ENCODE measurements at places on chromosomes 4 and X.

GRCh38 chr4:77187322-77187721, 30.3 kb downstream of the CCNG2 start:
- no peak for DNase-seq

GRCh38 chrX:16855363-16856075, 14.6 kb downstream of the RBBP7 start:
- no peak for DNase-seq

DNA sequence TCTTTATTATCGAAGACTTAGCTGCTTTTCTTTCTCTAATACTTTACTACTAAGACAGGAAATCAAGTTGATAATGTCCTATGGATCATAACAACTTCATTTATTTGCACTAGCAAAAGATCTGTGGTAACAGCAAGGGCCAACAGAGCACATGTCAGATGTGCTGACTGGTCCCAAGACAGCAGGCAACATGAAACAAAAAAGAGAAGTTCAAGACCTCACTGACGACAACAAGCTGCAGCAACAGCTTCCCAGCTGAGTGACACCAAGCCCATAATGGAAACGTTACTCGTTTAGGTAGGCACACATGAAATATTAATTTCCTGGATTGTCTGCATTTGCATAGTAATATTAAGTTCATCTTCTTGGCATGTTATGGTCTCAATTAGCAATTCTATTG, 126.9 kb downstream of the UNC5C start:
- DNase-seq = no peak

- DNase-seq = no peak
Measured at GRCh38 chr4:88143504-88143903, 14.9 kb downstream of the ABCG2 start.

DNA sequence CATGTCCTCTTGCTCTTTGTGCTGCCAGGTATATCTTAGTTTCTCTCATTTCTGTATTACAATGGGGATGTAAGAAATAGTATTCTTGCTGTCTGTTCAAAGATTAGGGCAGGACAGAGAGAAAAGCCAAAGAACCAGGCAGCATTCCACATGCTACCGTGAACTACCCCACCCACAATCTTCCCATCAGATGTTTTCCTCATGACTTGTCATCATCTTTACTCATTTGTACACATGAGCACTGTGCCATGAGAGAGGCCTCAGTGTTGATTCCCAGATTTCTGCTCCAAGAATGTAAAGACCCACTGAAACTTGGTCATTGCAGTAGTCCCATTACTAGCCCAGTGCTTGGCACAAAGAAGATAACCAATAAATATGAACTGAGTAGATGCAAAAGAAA, 354.6 kb upstream of the RASGEF1B start:
- DNase-seq = no peak

DNA sequence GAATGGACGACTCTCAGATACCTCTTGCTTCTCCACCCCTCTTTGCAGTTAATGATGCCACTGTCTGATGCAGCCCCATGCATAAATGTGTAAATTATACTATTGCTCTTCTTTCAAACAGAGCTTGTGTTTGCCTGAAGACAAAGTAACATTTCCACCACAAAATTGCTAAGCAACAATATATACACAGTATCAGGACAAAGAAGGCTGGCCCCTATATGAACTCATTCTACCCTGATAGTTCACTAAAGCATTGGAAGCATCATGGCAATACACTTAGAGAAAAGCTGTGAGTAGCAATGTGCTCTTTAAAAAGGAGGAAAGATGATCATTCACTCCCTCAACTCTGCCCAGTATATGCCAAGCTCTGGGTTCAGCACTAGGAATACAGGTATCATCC, 427.0 kb upstream of the CPEB2 start:
- DNase-seq = no peak

- no peak for DNase-seq
Measured at GRCh38 chr4:7806338-7807090, 133.1 kb downstream of the AFAP1 start.

DNA sequence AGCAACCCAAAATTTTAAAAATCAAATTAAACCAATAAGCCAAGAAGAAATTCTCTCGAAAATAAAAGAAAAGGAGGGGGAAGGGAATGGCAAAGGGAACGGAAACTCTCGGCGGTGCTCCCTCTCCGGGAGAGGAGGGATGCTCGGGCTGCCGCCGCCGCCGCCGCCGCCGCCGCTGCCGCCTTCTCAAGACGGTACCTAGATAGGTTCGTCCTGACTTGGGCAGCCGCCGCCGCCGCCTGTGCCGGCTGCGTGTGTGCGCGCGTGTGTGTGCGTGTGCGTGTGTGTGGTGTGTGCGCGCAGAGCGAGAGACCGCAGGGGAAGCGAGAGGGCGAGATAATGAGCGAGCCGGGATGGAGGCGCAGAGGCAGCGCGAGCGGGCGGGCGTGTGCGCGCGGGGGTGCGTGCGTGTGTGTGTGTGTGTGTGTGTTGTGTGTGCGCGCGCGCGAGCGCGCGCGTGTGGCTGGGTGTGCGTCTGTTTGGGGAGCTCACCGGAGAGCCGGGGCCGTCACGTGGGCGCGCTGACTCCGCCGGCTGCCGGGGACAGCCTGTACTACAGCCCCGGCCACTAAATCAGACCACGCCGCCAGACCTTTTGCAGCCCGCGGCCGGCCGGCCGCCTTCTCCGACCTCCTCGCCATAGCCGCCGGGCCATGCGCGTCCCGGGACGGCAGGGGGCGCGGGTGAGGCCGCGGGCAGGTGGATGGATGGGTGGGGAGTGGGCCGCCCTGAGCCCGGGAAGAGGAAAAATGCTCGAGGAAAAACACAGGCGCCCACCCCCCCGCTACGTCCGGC, 111.6 kb downstream of the DHX15 start:
- DNase-seq = no peak

DNA sequence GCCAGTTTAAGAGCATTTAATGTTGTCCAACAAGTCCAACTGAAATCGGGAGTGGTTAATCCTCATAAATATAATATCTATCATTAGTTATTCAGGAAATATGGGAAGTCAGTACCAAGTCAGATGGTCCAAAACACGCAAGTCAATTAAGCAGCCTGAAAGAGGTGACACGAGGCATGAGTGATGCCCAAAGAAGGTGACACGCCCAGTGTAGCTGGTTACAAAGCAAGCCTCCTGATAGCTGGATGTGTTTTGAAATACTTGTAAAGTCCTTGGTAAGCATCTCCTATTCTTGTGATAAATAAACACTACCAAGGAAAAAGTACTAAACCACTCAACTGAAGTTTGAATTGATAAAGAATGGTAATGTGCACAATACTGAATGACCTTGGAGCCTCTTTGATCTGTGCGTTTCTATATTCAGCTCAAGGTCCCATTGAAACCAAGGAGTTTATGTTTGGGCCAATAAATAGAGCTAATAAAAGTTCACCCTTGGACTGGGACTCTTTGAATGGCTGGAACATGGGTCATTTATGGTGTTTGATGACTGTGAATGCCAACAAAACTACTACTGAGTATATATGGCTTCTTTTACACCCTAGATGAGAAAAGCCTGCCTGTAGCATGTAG, 93.2 kb upstream of the KLF3 start:
- no peak for DNase-seq

DNA sequence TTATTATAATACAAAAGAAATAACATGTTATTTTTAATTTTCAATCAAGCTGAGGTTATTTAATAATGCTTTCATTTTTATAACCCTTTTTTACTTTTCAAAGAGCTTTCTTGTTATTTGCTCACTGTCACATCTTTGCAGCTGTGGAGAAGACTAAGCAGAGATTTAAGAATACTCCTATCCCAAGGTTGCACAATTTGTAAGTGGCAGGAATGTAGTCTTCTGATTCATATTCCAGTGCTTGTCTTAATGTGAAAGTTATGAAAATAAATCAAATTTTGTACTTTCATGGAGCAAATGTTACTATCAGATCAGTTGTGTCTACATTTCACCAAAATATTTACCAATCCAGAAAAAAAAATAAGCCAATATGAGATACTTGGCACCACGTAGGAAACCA, 86.6 kb downstream of the DDIT4L start:
- DNase-seq = no peak

GRCh38 chr4:178665916-178666315, 1223.7 kb upstream of the AGA start:
- DNase-seq = no peak

DNA sequence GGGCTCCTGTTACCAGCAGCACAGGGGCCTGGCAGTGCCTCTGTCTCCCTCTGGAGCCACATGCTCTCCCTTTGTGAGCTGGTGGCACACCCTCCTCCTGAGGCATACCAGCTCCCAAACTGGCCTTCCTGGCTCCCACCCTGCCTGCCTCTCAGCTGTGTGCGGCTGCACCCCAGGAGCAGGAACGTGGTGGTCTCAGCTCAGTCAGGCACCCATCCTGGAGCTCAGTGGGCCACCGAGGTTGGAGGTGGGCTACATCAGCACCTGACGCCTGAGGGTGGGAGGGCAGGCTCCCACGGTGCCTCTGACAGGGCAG, 85.9 kb upstream of the NKX1-1 start:
- DNase-seq = no peak

GRCh38 chr4:185840201-185840600, 28.2 kb upstream of the SORBS2 start:
- DNase-seq = no peak

DNA sequence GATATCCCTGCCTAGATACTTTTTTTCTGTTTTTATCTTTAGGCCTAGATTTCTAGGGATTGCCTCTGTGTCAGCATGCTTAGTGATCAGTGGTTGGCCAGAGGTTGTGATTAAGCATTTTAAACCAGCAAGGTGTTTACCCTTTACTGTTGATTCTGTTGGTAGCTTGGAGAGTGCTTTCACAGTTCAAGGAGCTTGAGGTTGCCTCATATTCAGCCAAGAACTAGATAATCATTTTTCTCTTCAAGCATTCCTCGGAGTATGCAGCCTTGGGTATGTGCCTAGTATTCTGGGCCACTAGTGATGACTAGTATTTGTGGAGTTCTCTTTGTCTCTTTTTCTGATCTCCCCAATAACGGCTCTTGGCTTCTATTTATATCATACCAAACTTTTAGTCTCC, 20.4 kb downstream of the APOOL start:
- no peak for DNase-seq

DNA sequence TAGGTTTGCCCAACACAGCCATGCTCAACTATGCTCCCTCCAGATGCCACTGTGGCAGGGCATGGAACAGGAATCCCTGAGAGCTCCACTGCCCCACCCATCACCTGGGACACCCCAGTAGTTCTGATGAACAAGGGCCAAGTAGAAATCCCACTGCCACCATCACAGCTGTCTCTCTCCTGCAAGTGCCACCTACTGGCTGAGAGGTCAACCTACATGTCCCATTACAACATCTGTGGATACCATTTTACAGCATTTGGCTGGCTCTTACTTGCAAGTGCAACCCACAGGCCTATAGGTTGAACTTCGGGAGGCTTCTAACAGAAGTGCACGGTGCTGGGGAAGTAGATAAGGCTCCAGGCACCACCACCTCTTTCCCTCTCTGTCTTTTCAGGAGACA, 142.5 kb downstream of the CXXC4 start:
- no peak for DNase-seq

DNA sequence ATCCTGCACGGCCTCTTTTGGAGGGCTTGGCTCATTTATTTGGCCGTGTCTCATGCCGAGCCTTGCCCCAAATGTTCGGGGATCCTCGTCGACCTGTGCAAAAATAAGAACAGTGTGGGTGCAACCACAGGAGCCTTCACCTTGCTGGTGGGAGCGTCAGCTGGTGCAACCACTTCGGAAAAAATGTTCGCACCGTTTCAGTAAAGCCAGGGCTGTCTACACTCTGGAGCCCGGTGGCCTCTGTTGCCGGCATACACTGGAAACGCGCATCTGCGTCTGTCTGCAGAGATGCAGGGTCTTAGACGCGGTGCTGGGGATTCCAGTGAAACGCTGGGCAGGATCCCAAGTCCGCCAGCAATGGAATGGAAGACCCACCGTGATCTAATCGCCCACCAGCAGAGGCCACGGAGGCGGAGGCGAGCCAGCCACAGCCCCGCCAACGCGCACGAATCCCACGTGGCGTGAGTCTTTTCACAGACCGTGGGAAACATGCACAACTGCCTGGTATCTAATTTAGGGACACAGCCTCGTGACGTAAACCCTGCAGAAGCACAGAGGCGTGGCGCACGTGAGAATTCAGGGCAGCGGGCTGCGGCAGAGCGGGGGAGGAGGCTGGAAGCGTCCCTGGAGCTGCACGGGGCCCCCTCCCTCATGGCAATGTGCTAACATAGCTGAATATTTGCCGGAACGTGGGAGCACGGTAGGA, 13.8 kb upstream of the MXD4 start:
- no peak for DNase-seq

DNA sequence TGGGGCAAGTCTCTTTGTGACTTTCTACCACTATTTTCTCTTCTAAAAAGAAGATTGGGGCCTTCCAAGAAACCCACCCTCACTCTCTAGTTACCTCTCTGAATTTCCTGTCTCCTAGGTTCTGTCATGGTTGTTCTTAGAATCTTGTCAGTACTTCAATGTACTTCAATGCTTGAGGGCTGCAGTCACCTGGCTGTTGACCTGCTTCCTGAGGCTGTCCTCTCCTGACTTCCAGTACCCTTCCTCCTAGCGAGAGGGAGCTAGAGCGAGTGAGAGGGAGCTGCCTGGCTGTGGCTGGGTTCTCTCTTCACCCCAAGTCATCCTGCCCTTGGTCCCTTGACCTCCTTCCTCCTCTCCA, 17.7 kb downstream of the CD99L2 start:
- no peak for DNase-seq

GRCh38 chr4:36206012-36206411, 38.3 kb downstream of the ARAP2 start:
- DNase-seq = no peak

- DNase-seq = no peak
Measured at GRCh38 chr4:3267576-3268394, 18.8 kb downstream of the MSANTD1 start.

- DNase-seq = no peak
Measured at GRCh38 chr4:90025248-90025647, 101.9 kb upstream of the CCSER1 start.

- DNase-seq = no peak
Measured at GRCh38 chrX:40086569-40087335, 11.0 kb downstream of the BCOR start.

DNA sequence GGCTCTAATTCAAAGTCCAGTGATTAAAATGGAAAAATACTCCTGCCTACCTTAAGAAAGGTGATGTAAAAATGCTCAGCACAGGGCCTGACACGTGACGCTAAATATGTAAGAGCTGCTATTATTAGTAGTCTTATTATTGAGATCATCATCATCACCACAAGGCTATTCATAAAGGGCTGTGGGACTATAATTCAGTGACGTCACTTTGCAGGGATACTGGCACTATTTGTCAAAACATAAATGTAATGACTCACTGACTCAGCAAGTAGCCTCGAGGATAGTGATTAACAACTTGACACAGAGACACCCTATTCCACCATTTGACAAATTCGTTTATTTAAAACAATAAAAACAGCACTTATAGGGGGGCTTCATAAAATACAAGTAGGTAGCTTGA, 258.9 kb downstream of the SPANXN1 start:
- no peak for DNase-seq

GRCh38 chr4:40333921-40334352, 1.2 kb upstream of the CHRNA9 start:
- DNase-seq = no peak

- DNase-seq = no peak
Measured at GRCh38 chr4:19417256-19417655, 834.4 kb upstream of the SLIT2 start.

GRCh38 chr4:86919561-86920223, 15.1 kb upstream of the AFF1 start:
- DNase-seq = no peak

GRCh38 chrX:39227371-39227770, 426.1 kb downstream of the MID1IP1 start:
- no peak for DNase-seq

- DNase-seq = no peak
Measured at GRCh38 chrX:44305921-44306320, 37.6 kb downstream of the EFHC2 start.

All from right renal pelvis (tissue), 4 donors.